ENCODE measurements at places on chromosomes 1 and 21. TPM values are rescaled to one million over a fixed set of nuclear protein-coding genes. Genes with fewer than 3 reads are reported as not detected.

DNA sequence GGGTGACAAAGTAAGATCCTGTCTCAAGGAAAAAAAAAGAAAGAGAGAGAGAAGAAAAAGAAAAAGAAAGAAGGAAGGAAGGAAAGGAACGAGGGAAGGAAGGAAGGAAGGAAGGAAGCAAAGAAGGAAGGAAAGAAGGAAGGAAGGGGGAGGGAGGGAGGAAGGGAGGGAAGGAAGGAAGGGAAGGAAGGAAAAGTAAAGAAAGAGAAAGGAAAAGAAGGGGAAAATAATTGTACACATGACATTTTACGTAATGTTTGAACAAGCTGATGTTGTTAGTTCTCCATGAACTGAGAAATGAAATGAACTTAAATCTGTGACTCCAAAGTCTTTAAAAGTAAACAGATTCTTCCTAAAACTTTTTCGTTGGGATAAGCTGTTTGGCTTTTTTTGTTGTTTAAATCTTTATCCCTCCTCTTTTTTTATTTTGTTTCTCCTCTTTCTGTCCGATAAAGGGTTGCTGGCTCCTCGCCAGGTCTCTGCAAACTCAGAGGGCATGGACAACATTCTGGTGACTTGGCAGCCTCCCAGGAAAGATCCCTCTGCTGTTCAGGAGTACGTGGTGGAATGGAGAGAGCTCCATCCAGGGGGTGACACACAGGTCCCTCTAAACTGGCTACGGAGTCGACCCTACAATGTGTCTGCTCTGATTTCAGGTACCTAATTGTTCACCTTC is 59.8 kb downstream of the IL12RB2 start:
- DNase-seq: no peak

DNA sequence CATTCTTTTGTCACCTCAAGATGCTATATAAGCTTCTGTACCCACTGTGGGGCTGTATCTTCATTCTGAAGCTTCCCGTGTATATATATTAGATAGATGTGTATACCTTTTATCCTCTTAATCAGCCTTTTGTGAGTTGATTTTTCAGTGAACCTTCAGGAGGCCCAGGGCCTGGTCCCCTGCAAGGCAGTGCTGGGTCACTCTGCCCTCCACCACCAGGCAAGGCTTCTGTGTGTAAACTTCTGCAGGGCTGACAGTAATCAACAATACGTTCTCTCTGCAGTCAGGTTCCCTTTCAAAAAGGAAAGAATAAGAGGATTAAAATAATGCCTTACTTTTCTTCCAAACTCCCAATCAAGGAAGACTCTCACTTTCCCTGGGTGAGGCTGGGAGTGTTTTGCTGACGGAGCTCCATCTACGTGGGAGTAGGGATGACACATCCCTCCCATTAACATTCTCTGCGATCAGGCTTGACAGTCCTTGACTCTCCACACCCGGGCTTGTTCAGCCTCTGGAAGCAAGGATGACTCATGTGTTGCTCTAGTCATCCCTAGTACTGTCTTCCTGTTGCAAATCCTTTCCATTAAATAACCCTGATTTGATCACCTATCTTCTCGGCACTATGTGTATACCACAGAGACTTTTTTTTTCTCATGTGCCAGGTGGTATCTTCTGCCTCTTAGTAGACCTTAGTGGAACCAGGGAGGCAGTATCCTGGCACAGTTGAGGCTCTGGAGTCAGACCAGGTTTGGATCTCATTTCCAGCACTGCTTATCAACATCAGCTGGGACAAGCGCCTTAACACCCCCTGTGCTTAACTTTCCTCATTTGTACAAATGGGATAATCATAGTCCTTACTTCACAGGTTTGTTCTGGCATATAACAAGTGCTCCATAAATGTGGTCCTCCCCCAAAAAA is 70.3 kb upstream of the KCNK1 start:
- no peak for DNase-seq

DNA sequence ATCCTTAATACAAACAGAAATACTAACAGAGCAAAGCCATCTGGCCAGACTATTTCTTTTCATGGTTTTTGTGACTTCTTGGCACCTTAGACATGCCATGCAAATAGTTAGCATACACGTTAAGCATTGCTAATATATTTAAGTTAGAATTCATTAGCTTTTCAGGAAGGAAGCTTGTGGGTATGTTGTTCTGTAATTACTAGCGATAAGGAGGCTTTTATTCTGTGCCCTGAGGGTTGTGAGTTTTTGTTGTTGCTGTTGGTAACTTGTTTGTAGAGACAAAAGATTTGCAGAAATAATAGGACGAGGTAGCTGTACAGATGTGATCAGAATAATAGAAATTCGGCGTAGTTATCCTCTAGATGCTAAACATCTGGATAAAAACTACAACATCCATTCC is 305.3 kb downstream of the TM2D1 start:
- DNase-seq: no peak

KCNK1 gene
- total RNA-seq: 0.56 TPM

Data from neural crest cell (in vitro differentiated cells).